ENCODE measurements at places on chromosomes 12 and 14. TPM values are rescaled to one million over a fixed set of nuclear protein-coding genes. Genes with fewer than 3 reads are reported as not detected.

Gene TMTC2
- polyA plus RNA-seq = 3.0 TPM

Gene GPD1
- polyA plus RNA-seq = 1.0 TPM

Gene KIF5A
- 0.27 TPM for polyA plus RNA-seq

DNA sequence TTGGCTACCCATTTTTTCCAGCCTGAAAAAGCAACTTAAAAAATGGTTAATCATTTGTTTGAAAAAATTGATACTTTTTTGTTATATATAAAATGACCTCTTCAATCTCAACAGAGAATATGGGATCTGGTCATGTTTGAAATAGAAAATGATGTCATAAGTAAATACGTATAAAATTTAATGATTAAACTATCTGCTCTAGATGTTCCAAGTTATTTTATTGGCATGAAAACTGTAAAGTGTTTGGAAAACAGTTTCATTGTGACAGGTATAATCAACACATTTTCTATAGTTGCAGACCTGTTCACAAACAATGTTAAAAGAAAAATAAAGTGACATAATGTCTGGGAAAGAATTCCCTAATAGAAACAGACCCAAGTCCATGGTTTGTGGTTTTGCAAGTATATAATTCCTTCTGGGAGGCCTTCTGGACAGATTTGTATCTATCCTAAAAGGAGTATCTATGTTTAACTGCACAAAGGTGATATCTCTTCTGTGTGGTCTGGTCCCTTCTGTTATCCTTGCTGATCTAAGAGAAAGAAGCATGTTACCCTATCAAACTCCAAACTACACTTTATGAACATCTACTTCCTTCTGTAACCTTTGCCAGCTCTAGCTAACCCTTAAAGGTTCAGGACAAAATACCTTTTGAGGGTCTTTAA lies 39.5 kb upstream of the LRIG3 start:
- DNase-seq = no peak

DNA sequence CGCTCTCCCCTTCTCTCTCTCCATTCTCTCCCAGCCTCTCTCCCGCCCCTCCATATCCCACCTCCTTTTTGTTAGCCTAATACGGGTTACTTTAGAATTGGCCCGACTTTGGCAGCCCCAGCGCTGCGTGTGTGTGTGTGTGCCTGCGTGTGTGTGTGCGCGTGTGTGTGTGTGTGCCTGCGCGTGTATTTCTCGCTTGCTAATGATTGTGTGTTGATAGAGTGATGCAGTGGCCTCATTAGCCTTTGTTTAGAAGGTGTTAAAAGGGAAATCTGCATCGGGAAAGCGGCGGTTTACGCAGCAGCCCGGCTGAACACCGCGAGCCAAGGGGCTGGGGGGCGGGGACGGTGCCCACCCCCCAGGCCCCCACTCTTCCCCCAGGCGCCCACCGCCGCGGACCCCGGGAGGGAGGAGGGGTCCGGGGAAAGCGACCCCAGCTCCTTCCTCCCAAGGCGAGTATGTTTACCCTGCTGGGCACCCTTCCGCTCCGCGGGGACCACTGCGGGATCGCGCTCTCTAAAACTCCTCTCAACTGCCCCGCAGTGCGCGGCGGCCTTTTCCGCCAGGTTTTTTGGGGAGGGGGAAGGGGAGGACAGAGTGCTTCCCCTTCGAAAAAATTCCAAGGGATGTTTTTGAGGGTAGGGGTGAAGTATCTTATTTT lies 6.8 kb upstream of the LHX5 start:
- DNase-seq = no peak

Data from thymus (tissue), 14 donors.